Stimulated activated naive CD8-positive, alpha-beta T cell treated with anti-CD3 and anti-CD28 coated beads, Interleukin-15, Interleukin-2, amounts not matched to agents 100 U/mL and 50 U/mL, for 24 hours (primary cell): ENCODE measurements at places on chromosomes 7 and 10.

DNA sequence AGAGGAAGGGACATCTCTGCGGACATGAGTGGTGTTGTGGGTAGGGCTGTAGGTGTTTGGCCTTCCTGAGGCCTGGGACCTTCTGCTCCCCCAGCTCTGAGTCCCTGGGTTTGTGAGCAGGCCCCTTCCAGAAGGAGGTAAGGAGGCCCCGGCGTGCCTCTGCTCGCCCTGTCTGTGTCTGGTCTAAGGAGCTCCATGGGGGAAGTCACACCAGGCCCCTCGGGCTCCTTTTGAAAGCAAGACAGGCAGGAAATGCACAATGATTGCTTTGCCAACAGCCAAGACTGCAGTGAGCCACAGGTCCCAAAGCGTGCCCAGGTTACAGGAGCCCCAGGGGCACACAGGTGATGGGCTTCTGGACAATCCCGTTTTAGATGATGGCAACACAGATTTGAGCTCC lies 89.5 kb downstream of the FAM53B start:
- no peak for DNase-seq

GRCh38 chr7:49883933-49884332 lies 110.5 kb downstream of the VWC2 start:
- no peak for DNase-seq

GRCh38 chr10:99730026-99730425 lies 1.9 kb downstream of the COX15 start:
- no peak for DNase-seq

GRCh38 chr7:138952791-138953190 lies 28.4 kb downstream of the KIAA1549 start:
- no peak for DNase-seq

DNA sequence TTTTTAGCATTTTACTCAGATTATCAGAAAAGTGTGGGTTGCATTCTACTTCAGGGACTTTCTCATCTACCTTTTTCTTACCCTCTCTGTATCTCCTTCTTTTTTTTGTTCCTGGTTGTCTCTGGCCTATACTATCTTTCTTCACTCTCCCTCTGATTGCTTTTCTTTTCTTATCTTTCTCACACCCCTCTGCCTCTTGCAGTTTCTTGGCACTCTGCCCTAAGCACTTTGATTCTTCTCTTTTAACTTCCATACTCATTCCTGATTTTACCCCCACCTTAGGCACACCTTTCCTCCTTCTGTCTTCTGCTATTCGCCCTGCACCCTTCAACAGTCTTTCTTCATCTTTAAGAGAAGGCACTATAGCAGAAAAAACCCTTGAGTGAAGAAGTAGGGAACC lies 92.8 kb upstream of the HPS1 start:
- DNase-seq = no peak

DNA sequence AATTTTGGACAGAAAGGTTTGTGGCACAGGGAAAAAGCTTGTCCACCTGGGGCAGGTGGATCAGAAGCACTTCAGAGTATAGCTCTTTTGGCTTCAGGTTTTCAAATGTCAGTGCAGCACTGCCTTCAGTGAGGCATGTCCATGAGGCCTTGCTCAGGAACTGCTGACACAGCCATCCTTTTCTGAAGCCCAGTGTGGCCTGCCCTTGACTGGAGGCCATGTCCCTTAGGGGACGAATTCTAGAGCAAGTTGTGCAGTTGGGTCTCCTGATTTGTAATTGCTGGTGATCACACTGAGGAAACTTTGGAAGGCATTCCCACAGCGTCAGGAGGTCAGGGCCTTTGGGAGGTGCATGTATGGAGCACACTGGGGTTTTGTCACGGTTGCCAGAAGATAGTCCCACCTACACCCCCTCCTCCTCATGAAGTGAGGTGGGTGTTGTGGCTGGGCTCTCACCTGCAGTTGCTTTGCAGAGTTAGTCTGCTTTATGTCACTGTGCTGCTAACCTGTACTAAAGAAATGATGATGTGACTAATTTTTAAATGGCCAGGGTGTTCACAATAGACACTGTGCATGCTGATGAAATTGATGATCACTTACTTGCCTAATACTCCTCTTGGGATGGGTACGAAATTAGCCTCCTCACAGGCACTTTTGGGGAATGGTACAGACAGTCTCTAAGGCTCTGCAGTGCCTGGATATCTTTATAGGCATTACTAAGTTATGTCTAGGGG lies 41.7 kb downstream of the OGDH start:
- DNase-seq = no peak

DNA sequence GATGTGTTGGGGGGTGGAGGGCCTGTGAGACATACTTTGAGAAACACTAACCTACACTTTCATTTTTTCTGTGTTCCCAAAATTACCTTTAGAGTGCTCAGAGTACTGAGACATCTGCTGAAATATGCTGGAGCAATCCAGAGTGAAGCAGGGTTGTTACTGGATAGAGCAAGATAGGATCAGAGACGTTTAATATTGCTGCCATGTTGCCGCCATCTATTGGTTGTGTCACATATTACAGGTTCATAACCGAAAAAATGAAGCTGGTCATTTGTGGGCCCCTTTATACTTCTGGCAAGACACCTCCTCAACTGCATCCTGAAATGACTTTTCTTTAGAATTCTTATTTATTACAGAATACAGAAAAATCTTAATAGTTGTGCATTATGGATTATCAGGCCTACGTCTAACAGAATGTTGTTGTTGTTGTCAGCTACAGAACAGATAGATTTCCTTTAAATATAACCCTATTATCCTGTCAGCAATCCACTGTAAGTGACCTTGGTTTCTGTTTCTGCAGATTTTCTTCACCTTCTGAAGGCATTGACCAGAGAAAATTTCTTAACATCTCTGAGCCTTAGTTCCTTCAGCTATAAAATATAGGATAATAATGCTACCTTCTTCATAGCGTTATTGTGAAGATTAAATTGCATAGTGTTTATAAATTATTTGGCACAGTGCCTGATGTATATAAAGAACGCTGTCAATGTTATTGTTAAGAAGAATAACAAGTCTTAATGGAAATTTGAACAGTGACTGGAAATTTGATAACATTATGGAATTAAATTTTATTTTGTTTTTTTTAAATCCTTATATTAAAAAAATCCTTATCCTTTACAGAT lies 16.2 kb upstream of the DLD start:
- DNase-seq = peak; percentile 39

DNA sequence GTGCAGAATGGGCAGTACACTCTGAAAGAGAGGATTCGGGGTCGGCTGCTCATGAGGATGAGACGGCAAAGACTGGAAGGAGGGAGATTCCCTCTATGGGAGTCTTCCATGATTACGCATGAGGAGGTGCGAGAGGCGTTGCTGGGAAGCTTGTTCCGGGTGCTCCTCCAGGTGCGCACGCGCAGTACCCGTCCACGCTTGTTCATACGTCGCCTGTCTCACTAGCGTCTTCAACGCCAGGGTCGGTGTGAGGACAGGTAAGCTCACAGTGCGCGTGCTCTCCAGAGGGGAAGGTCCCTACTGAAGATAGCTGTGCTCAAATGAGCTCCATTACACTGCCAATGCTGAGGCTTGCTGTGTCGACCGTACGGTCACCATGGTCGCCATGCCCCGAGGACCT lies 39.3 kb upstream of the BNIP3 start:
- no peak for DNase-seq

GRCh38 chr7:8190119-8190895 lies 71.7 kb downstream of the ICA1 start:
- peak; percentile 62 for DNase-seq

DNA sequence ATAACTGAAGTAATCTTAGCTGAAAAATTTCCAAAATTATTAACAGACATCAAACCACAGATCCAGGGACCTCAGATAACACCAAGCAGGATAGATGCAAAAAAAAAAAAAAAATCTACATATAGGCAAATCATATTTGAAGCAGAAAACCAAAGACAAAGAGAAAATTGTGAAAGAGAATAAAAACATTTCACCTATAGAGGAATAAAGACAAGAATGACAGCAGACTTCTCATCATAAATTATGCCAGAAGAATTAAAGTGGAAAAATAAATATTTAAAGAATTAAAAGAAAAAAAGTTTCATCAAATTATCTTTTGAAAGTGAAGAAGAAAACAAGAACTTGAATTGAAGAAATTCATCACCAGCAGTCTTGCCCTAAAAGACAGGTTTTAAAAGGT lies 467.5 kb downstream of the GPAM start:
- no peak for DNase-seq

DNA sequence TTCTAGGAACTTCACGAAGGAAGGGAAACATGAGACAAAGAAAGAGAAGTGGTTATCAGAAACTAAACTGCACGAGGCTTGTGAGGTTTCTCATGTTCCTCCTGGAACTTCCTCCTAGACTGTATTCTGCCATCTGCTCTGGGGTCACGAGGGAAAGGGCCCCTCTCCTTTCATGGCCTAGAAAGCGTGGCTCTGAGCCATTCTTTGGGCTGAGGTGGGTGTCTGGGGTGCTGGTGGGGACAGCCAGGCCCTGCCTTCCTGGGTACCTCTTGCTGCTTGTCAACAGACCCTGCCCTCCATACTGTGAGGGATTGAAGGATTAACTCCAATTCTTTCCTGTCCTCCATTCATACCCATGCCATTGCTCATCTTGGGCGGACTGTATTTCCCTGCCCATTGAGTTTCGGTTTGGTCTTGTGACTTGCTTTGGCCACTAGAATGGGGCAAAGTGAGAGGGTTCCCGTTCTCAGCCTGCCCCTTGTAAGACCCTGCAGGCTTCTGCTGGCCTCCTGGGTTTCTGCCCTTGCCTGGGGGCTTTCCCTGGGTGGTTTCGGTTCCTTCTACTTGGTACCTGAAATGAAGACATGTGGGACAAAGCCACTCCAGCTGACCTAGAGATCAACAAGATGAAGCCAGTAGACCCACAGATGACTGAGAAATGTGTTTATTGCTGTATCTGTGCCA lies 14.9 kb upstream of the GIMAP8 start:
- peak; percentile 47 for DNase-seq

GRCh38 chr7:130872756-130873448 lies 138.9 kb upstream of the KLF14 start:
- no peak for DNase-seq

GRCh38 chr7:68269405-68269804 lies 1272.8 kb downstream of the TYW1 start:
- DNase-seq = no peak

DNA sequence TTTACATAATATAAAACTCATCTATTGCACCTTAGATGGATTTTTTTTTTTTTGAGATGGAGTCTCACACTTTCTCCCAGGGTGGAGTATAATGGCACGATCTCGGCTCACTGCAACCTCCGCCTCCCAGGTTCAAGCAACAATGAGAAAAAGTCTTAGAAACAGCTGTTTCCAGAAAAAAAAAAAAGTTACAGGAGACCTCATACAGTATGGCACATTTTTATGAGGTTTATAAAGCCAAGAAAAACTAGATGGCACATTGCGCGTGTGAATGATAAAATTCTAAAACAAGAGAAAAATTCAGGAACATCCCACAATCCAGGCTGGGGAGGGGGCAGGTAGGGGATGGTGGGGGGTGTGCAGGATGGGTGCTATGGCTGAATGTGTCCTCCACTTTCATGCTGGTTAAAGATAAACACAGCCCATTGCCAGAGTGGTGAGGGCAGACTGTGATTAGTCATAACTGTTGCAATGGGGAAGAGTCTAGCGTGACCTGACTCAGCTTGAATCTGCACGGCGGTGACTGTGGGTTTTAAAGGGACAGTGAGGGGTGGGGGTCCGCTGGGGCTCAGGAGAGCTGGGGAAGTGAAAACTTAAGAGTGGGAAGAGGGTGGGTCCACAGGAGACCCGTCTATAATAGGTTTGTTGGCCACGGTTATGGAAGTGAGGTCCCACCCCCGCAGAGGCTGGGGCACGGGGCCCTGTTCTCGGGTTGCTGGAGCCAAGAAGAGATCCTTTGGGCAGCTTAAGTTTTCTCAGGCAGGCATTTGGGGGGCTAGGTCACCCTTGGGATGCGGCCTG lies 11.9 kb upstream of the LRRC27 start:
- peak; percentile 50 for DNase-seq

GRCh38 chr7:54678763-54679489 lies 80.1 kb downstream of the SEC61G start:
- no peak for DNase-seq

GRCh38 chr10:77247031-77247990 lies 390.3 kb downstream of the KCNMA1 start:
- no peak for DNase-seq

DNA sequence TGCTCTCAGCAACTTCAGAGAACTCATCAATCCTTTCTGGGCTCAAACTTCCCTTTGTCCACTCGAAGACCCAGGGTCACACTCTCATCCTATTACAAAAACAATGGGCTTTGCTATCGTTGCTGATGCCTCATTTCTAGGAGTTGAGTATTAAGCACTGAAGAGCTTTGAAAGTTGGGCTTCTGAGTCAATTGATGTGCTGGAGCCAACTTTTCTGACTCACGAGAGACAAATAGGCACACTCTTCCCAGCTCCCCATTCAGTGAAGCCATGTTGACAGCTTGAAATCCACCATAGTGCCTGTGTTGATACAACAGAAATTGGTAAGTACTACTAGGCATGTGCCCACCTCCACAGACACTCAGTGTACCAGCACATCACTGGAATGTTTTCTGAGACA lies 97.5 kb upstream of the PRSS58 start:
- no peak for DNase-seq

GRCh38 chr10:74635655-74636054 lies 190.7 kb upstream of the KAT6B start:
- no peak for DNase-seq

GRCh38 chr10:104250371-104250770 lies 4.3 kb upstream of the GSTO1 start:
- DNase-seq = no peak

DNA sequence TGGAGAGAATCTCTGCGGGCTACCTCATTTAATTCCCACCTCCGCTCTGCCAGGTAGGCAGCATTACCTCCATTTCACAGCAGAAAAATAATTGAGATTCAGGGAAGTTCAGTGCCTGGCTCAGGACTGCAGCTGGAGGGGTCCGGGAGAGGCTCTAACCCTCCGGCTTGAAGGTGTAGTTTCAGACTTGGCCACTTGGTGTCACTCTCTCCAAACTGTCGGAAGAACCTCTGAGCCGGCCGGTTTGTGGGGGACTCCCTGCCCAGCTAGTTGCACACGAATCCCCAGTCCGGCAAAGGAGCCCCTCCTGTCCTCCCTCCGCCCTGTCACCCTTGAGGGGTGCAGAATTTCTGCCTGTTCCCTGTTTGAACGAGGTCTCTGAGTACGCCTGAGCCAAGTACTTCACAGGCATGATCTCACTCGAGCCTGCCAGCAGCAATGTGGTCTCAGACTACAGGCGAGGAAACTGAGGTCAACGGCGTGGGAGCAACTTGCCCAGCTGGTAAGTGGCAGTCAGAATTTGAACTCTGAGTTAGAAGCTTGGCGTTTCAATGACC lies 144.7 kb upstream of the ZNF716 start:
- DNase-seq = no peak

DNA sequence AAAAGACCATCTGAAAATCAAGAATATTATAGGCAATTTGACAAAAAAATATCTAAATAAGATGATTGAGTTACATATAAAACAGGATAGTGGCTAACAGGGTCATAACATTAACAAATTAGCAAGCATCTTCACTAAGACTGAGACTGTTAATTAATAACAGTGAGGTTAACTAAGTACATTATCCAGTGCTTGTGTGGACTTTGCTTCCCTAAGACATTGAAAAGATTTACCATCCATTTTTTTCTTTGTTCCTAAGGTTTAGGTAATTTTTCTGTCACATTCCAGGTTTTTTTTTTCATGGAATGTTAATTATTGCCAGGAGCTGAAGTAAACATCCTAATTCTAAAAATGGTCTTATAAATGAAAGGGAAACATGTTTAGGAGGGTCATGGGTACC lies 227.6 kb downstream of the ANKRD7 start:
- DNase-seq = no peak

GRCh38 chr10:83835945-83836745 lies 303.2 kb upstream of the GHITM start:
- no peak for DNase-seq

- DNase-seq = no peak
Measured at GRCh38 chr10:52004342-52004949, 305.1 kb upstream of the CSTF2T start.
